ENCODE measurements at places on chromosomes 5 and 9.

DNA sequence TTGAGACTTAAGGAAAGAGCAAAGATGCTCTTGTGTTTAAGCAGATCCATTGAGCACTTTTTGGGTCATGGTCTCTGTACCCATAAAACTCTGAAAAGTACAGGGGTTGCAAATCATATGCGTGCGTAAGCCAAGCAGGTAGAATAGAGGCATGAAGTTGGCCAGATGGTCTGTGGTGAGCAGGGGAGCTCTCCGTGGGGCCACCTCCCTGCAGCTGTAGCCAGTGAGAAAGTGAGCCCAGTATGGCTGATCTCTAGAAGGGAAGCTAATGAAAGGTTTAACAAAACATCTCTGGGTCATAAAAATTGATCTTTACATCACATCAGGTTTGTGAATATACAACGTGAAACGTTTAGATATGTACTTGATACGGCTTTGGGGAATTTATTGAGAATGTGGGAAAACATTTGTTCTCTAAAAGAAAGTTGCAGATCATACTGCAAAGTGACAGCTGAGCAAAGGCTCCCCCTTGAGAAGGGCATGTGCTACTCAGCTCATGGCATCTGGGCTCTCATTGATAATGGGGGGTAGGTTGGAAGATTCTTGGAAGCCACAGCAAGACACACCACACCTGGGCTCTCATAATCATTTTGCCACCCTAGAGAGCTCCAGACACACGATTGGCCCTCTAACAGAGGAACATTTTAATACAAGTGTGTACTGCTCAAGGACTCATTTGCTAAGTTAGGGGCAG lies 30.6 kb downstream of the SH3GL2 start:
- no peak for DNase-seq

DNA sequence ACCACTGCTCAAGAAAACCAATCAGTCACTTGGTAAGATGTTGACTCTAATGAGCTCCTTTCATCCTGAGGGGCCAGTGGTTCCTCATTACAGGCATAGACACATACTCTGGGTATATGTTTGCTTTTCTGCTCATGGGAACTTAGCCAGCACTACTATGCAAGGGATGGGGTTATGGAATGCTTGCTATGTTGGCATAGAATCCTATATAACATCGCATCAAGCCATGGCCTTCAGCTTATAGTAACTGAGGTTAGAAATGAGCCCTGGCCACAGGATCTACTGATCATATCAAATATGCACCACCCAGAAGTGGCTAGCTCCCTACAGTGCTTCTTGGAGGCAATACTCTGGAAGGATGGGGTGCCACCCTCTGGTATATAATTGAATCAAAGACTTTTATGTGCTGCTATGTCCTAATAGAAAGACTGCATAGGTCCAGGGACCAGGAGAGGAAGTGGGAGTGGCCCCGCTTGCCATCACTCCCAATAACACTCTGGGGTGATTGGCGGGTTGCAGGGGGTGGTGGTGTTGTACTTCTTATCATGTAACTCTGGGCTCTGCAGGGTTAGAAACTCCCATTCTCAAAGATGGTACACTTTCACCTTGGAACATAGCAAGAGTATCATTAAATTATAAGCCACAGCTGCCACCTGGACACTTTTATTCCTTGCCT lies 70.3 kb downstream of the ZNF366 start:
- no peak for DNase-seq

DNA sequence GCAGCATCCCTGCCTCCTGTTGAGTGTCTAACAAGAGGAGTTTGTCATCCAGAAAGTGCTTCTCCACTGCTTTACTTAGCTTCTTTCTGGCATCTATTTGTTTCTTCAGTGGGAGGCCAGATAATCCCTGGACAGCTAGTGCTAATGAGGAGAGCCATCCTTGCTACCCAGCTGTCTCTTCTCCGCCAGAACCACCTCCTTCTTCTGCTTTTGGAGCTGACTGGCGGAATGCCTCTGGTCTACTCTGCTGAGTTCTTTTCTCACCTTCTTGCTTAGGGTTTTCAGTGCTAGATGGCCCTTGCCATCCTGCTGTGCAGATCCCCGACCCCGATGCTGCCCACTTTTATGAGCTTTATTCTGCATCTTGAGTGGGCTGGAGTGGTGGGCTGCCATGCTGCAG lies 145.8 kb downstream of the GPBP1 start:
- no peak for DNase-seq

DNA sequence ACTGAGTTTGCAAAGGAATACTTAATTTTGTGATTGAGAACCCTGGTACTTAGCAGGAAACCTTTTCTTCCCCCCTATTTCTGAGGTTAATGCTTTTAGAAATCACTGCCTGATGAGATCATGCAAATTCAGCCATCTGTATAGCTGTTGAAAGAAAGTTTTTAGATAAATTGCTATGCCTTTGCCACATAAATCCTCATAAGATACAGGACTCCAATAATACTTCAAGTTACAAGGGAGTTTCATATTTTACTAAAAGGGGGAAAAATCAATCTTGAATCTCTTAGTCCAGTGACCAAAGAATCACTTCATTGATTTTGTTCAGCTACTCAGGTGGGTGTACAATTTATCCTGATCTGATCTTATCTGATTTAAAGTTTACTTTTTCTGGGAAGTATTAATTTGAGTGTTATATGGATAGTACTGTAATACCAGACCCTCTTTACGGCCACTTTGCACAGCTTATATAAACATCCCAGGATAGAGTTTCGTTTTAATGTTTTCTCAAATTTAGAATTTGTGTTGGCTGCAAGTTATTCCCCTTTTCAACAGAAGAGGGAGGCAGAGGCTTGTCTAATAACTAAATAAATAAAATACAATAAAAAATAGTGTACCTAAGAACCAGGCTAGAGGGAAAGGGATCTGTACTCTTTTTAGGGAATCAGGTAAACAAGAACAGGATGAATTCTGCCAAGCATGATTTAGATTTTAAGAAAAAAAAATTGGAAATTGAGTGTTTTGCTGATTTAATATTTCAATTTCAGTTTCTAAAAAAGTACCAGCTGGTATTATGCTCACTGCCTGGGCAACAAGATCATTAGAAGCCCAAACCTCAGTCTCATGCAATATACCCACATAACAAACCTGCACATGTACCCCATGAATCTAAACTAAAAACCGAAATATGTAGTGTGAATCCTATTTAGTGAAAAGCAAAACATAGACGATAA lies 69.1 kb downstream of the PSAT1 start:
- DNase-seq, result no peak

DNA sequence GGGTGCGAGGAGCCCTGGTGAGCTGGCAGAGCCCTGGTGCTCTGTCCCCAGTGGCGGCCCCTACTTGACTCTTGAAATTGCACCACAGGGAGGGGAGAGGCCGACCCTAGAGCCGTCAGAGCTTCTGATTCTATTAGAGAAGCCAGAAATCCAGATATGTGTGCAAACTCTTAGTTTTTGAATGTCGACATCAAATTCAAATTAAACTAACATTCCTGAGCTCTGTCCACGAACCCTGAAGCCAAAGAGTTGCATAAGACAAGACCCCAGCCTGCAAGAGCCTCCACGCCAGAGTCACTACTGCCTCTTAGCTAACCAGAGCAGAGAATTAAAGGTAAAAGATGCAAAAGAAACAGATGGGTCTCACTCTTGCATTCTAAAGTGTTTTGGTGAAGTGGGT lies 29.8 kb upstream of the MSX2 start:
- no peak for DNase-seq

- no peak for DNase-seq
Measured at GRCh38 chr9:33404788-33405362, 2.5 kb upstream of the AQP7 start.

DNA sequence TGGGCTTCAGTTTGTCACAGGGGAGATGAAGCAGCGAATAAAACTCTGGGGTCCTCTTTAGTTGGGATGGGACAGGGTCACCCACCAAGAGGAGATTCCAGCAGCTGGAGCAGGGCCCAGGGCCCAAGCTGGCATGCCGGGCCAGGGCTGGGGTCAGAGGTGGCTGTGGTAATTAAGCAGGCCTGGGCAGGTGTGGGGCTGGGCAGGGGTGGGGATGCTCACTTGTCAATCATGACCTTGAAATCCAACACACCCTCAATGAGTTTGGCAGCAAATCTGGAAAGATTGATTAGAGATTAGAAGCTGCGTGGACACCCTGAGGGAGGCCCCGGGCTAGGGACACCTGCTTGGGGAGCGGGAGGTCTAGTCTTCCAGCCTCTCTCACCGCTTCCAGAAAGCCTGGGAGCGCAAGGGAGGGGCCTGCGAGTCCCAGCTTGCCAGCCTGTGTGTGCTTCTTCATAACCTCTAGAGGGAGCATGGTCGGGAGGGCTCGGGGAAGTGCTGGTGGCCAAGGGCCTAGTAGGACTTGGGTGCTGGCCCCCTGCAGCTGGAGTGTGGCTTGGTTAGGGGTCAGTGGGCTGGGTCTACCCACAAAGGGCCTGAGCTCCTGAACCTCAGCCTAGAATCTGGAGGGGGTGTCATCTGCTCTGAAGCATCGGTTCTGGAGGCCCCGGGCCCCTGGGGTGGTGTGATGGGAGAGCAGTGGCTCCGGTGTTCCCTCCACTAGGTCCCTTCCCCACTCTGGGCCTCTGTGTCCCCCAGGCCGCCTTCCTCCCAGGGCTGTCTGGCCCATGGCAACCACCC lies 7.6 kb downstream of the CRAT start:
- DNase-seq, result no peak

DNA sequence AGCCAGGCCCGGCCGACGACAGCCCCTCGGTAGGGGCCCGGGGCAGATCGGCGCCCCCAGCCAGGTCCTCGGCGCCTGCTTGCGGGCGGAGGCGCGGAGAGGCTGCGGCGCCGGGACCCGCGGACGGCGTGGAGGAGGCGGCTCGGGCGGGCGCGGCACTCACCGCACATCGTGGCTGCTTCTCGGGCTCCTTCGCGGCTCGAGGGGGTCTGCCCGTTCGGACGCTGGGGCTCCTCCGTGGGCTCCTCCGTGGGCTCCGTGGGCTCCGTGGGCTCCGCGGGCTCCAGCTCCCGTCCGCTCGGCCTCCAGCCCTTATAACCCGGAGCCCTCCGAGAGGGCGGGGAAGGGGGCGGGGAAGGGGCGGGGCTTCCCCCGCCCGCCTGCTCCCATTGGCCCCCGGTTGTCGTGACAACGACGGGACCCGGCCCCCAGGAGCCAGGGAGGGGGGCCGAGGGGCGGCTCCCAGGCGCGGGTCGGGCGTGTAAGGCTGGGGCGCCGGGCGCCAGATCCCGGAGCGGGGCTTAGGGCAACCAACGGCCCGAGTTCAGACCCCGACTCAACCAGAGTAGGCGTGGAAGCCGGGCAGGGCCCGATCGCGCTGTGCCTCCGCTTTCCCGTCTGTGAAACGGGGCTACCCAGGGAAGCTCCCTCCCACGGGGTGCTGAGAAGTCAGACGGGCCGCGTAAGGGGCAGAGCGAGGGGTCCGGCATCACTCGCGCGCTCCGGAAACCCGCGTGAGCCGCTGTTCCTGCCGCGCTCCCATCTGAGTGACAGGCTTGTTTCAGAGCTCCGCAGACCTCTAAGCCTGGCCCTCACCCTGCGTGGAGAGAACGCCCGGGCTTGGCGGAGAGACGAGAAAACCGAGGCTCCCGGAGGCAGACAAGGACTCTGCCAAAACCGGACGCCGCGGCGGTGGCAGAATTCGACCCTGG lies at the start of gene GFPT2:
GFPT2 (minus strand) TSS at position 289 of the 932 bp plus-strand sequence; CDS start at position 170, 119 bp downstream.
- peak; percentile 64 for DNase-seq

DNA sequence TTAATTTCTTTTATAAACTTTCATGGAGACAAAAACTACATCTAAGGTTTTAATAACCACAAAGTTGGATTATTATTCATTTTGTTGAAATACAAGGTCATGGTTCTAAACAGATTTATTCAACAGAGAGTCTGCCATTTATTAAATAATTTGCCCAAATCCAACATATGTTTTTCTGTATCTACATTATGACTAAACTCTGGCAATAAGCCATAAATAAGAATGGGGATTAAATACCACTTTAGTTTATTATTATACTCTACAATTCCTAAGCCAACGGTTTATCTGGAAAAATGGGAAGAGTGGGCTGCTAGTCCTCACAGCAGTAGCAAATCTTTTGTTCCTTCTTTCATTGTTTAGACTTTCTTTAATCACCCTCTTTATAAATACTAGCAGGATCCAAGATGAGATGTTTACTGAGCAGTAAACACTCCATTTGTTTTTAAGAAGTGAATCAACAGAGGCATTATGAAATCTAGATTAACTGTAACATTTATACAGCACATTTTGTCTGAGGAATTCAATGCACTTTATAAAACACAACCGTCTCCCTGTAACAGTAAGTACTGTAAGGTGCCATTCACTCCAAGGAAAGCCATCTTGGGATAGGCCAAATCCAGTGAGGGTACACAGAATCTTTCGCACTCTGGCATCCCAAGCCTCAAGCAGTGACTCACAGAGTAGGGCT lies 89.7 kb downstream of the DROSHA start:
- DNase-seq, result no peak

GRCh38 chr9:15722888-15723287 lies 170.0 kb downstream of the CCDC171 start:
- no peak for DNase-seq

GRCh38 chr5:22998774-22999173 lies 145.6 kb upstream of the CDH12 start:
- no peak for DNase-seq

DNA sequence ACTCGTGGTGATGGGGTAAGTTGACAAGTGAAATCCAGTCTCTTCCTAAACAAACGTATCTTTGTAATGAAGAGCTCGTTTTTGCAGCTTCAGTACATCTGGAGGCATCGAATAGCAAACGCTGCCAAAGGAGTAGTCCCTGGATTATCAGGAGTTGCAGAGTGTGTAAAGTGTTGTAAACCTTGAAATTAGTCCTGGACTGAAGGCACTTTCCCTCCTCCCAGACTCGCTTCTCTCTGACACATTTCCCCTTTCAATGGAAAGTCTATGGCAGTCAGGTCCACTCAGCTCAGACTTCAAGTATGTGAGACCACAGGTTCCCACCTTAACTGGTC lies 1.5 kb upstream of the PBX3 start:
- DNase-seq, result no peak

DNA sequence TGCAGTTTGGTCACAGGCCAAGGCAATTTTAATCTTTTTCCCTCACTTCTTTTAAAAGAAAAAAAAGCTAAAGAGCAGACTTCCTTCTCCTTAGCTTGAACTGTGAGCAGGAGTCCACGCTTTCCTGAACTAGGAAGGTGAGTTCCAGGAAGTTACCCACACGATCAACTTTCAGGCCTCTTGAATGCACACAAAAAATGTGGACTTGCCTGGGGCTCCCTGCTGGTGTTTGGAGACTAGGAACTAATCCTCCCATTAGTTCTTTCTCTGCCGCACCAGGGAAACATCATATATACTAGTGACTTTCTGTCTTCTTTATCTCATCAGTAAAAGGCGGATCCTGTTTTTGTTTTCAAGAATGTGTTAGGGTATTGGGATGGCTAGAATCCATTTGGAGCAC lies 240.0 kb downstream of the GOLPH3 start:
- DNase-seq, result no peak
